Fibroblast of lung (primary cell): ENCODE measurements at places on chromosomes 7 and 10.
A peak's percentile ranks its signal among the peaks of the same experiment; 100 is the strongest.

GRCh38 chr10:1185911-1186682 is 129.9 kb downstream of the WDR37 start:
- DNase-seq = no peak

- DNase-seq = no peak
Measured at GRCh38 chr7:1248143-1248915, 15.7 kb downstream of the UNCX start.

- peak; percentile 61 for DNase-seq
Measured at GRCh38 chr10:62637249-62638061, 167.1 kb upstream of the ADO start.

- DNase-seq = no peak
Measured at GRCh38 chr7:132446666-132447278, 129.5 kb downstream of the PLXNA4 start.

DNA sequence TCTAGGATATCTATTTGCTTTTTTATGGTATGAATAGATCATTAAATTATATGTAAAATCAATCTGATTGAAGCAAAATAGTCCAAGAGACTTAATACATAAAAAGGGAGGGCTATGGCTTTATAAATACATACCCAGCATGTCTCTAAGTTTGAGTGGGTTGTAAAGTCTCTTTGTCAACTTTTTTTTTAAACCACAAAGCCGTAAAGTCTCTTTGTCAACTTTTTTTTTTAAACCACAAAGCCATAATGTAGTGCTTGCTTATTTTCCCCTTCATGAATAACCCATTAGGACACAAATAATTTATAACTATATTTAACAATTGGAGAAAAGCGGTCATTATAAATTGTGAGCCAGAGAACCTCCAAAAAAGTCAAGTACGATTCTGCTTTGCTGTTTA is 5.7 kb downstream of the HECTD2 start:
- DNase-seq = no peak

DNA sequence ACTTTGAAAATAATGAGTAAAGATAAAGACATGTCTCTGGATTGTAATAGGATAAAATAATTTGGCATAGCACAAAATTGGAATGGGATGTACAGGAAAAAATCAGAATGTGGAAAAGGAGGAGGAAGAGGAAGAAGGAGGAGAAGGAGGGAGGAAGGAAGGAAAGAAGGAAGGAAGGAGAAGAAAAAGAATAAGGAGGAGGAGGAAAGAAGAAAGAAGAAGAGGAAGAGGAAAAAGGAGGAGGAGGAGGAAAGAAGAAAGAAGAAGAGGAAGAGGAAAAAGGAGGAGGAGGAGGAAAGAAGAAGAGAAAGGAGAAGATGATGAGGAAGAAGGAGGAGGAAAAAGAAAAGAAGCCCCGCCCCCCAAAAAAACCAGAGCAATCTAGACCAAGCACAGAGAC is 95.9 kb downstream of the ST8SIA6 start:
- DNase-seq = no peak

DNA sequence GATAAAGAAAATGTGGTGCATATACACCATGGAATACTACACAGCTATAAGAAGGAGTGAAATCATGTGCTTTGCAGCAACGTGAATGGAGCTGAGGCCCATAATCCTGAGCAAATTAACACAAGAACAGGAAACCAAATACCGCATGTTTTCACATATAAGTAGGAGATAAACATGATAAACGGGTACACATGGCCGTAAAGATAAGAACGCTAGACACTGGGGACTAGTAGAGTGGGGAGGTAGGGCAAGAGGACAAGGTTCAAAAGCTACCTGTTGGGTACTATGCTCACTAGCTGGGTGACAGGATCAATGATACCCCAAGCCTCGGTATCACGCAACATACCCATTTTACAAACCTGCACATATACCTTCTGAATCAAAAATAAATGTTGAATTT is 113.7 kb downstream of the CSTF2T start:
- no peak for DNase-seq

GRCh38 chr10:110960333-110960712 is 40.9 kb downstream of the SHOC2 start:
- DNase-seq = no peak

DNA sequence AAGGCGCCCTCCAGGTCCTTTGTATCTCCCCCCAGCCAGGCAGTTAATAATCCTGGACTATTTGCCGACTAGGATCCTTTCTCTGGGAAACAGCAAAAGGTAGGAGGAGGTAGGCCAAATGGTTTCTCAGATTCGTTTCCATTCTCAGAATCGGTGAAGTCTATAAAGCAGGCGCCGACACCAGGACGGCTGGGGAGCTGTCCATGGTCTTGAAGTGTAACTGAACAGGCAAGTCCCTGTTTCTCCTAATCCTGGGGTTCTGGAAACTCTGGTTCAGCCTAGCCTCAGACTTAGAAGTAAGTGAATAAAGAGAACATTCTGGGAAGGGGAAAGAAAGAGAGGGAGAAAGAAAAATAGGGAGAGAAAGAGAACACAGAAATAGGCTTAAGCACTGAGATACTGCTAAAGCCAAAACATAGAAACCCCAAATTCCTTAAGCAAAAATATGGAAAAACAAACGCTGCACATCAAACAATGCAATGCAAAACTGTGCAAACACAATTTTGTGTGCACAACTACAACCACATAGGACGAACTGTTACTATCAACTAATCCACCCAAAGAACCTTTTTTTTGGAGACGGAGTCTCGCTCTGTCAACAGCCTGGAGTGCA is 11.1 kb upstream of the INA start:
- peak; percentile 71 for DNase-seq

- DNase-seq = peak; percentile 37
Measured at GRCh38 chr10:58765910-58766309, 253.2 kb downstream of the BICC1 start.

DNA sequence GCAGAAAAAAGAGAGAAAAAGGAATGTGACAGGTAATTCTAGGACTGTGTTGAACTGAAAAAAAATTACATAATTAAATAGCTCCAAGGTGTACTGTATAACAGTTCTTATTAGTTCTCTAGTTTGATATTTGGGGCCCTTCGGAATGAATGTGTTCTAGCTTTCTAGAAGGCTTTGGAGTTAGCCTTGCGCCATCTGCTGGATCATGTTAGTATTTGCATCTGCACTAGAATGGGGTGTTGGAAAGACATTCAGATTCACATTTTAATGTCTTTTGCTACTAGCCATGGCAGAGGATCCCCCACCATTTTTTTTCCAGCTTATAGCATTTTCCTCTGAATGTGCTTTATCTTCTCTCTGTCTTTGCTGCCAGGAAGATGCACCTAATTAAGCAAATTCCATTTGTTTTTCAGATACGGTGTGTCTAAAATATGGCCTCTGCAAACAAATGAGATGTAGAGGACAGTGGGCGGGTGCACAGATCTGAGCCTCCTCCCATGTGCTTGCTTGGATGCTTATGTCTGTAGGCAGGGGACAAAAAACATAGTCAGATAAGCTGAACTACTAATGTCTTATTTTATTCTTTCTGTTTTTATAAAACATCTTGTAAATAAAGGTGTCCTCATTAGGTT is 238.5 kb downstream of the PHF14 start:
- DNase-seq = peak; percentile 48

- no peak for DNase-seq
Measured at GRCh38 chr10:34408381-34408780, 406.7 kb downstream of the PARD3 start.

DNA sequence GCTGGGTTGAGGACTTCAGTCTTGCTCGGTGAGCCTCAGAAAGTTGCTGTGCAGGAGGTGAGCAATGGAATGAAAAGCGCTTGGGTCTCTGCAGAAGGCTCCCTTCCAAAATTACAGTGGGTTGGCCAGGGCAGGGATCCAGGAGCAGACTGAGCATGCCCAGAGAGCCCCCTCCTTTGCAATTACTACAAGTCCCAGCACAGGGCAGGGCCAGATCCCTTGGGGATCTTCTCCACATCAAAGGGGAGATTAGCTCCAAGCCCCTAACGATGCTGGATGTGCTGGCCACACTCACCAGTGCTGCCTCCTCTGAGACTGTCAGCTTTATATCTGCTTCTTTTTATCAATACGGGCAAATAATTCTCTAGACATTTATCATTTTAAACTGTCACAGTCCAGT is 337.5 kb downstream of the RPS24 start:
- no peak for DNase-seq

- no peak for DNase-seq
Measured at GRCh38 chr7:70356085-70356786, 758.0 kb downstream of the AUTS2 start.

DNA sequence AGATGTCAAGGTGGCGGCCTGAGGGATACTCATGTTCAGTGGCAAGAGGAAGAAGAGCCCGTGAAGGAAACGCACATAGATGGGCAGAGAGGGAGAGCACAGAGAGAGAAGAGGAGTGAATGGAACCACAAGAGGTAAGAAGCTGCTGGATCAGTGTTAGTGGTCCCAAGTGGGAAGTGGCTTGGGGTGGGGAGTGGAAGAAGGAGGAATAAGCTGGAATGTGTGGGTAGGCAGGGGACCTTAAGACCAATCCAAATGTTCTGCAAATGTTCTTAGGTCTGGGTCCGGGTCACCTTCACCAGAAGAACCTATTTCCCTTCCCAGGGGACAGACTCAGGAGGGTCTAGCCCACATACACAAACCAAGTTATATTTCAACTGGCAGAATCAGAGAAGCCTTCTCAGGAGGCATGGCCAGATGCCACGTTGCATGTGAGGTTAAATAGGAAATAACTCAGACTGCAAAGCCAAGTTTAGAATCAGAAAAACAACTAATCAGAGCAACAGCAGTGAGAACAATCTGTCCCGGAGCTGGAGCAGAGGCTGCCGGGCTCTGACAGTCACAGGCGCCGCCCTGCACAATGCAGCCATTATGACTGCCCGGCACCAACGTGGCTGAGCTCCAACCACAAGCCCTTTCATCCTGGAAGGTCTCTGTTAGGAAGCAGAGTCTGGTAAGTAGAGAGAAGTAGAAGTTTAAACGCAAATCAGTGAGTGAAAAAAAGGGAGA is 78.6 kb upstream of the ARMC3 start:
- DNase-seq = peak; percentile 54

GRCh38 chr7:127365957-127366315 is 26.6 kb downstream of the ZNF800 start:
- DNase-seq = no peak

- DNase-seq = no peak
Measured at GRCh38 chr7:96931891-96932290, 73.5 kb upstream of the DLX6 start.

- peak; percentile 52 for DNase-seq
Measured at GRCh38 chr10:58326967-58327381, 7.8 kb upstream of the UBE2D1 start.

GRCh38 chr7:113918946-113919345 is at the start of gene PPP1R3A:
Gene PPP1R3A, minus strand, starts transcription at chr7:113919009. Its CDS starts 13 bp downstream, at chr7:113918996.
- no peak for DNase-seq

DNA sequence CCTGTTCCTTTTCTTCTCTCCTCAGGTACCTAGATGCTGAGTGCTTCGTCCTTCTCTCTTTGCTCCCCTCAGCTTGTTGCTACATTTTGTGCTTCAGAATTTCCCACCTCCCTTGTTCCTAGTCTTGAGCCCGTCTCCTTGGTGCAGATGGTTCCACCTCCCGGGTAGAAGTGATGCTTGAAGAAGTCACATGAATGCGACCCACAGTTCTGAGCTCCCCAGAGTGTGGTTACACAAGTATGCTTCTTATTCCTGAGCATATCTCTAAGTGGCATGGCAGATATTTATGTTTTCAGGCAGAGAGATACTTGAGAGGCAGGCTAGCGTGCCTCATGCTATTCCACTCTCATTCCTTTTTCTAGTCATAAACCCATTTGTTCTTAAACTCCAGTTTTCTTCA is 34.0 kb downstream of the INPP5F start:
- DNase-seq = peak; percentile 85

GRCh38 chr7:12705878-12706277 is 18.4 kb downstream of the ARL4A start:
- peak; percentile 31 for DNase-seq

DNA sequence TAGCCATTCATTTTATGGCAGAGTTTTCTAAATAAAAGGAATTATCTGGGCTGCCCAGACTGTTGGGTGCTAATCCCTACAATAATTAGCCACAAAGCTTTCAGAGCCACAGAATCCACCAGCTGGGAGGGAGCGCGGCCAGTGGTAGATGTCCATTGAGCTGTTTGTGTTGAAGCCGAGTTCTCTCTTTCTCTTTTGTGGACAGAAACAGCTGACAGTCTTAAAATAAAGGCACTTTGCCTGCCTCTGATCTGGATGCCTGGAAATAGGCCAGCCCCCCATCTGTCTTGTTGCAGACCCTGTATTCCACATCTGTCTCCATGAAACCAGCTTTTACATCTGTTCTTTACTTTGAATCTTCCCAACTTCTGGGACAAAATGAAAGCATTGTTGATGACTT is 66.1 kb downstream of the MTPN start:
- DNase-seq = peak; percentile 49

- DNase-seq = peak; percentile 77
Measured at GRCh38 chr10:101052285-101052684, 9.5 kb upstream of the KAZALD1 start.

DNA sequence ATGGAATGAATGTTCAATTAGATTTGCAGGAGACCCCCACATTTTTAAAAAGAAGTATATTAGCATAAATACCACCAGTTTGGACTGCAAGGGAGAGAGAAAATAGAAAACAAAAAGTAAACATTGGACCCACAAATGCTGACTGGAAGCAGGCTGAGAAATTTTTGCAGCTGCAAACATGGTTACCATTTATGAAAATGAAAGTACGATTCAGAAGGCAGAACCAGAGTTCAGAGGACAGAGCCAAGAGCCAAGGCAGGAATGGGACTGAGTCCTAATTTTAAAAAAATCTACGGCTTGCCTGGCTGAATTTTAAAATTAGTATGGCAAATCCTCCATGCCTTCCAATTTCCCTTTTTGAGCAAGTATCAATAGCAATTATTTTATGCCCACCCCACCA is 74.6 kb upstream of the NPS start:
- no peak for DNase-seq

- peak; percentile 50 for DNase-seq
Measured at GRCh38 chr7:35424869-35425495, 171.1 kb upstream of the TBX20 start.

DNA sequence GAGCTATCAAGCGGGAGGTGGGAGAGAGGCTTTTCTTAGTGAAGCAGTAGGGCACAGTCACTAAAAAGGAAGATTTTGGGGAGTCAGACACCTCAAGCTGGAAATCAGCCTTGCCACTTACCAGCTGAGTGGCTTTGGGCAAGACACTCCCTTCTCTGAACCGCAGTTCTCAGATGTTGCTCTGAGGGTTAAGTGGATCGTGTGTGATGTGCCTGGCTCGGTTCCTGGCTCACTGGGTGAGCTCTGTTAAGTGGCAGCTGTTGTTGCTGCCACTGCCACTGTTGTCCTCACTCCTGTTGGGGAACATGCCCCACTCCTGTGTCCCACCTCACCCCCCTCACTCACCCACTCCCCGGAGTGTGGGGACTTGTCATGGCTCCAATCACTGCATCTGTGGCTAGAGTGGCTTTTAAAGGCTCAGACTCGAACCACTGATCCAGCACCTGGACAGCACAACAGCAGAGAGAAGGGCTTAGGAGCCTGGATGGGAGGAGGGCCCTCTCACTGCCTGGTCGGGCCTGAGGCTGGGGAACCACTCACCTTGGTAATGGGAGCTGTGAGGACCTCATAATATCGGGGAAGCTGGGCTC is 20.0 kb downstream of the PYROXD2 start:
- no peak for DNase-seq
